ENCODE measurements at places on chromosomes 2 and 18.

- DNase-seq = no peak
These were observed 240.6 kb upstream of the CWC22 start for GRCh38 chr2:180247658-180248057.

DNA sequence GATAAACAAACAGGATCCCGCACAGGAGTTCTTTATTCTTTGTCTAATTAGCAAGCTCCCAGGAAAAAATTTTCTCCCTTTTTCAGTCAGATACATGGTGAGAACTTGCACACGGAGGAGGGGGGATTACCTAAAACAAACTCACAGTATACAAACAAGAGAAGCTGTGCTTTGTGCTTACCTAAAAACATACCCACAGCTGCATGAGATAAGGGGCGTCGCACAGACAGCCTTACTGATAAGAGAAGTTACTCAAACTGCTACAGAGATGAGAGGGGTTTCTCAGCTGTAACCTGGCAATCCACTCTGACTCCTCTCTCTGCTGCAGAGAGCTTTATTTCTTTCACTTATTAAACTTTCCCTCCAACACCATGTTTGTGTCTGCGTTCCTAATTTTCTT lies 32.9 kb upstream of the ST3GAL5 start:
- no peak for DNase-seq

DNA sequence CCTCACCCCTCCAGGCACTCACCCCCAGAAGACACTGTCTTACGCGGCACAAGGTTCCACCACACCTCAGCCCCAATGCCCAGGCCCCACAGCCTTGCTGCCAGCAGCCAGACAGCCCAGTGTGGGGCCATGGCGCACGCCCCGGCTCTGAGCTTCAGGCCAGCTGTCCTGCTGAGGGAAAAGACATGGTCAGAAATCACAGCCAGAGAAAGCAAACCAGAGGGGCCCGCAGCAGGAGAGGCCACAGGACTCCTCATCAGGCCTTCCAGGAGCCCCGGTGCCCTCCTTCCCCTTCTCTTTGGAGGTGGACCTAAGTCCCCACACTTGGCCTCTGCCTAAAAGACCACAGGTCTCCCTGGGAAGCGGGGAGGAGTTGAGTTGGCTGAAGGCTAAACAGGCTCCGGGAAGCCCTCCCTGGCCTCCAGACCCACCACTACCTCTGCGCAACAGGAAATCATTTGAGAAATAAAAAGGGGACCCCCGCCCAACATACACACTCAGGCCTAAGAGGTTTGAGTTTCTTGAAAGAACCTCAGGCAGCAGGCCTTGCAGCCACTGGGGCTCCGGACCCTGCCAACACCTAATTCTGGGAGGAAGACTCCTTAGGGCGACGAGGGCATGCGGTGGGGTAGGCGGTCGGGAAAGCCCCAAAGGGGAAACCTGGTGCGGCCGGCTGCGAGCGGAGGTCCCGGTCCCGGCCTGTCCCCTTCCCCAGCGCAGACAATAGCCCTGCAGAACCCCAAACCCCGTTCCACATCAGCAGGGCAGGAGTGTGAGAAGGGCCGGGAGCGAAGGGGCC lies 1.9 kb downstream of the SEMA4C start:
- DNase-seq = no peak

GRCh38 chr2:217510771-217511291 lies 492.0 kb downstream of the TNS1 start:
- DNase-seq = peak; percentile 43

GRCh38 chr2:145751629-145752028 lies 1231.7 kb upstream of the ZEB2 start:
- peak; percentile 83 for DNase-seq
